NB4 (cell line): ENCODE measurements at places on chromosomes 16 and 17.

DNA sequence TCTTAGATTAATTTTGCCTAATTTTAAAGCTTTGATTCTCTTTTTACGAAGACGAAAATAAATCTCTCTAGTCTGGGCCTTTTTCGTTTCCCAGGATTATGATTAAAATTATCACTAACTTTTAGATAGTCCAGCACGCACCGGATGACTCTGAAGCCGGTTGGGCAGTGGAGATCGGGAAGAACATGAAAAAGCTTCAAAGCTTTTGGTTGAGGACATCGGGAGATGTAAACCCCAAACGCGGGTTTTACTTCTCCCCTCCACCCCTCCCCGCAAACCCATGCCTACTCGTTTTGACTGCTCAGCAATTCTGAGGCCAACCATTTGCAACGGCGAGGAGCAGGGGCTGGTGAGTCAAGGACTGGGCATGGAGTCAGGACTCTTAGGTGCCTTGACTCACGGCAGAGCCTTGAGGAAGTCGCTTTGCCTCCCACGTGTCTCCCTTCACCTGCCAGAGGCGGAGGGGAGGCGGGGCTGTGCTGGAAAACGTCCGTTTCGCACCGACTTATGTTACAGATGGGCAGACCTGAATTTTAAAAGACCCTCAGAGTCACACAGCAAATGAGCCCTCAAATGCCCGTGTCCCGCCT is 989 bp upstream of the DUSP14 start:
- DNase-seq = peak; percentile 74

GRCh38 chr17:35073183-35073790 is 9.8 kb upstream of the RFFL start:
- DNase-seq = no peak

- no peak for DNase-seq
Observed at GRCh38 chr17:1920948-1921351, 91.1 kb downstream of the RPA1 start.

GRCh38 chr17:77827511-77827910 is 131.0 kb upstream of the TNRC6C start:
- DNase-seq = no peak

DNA sequence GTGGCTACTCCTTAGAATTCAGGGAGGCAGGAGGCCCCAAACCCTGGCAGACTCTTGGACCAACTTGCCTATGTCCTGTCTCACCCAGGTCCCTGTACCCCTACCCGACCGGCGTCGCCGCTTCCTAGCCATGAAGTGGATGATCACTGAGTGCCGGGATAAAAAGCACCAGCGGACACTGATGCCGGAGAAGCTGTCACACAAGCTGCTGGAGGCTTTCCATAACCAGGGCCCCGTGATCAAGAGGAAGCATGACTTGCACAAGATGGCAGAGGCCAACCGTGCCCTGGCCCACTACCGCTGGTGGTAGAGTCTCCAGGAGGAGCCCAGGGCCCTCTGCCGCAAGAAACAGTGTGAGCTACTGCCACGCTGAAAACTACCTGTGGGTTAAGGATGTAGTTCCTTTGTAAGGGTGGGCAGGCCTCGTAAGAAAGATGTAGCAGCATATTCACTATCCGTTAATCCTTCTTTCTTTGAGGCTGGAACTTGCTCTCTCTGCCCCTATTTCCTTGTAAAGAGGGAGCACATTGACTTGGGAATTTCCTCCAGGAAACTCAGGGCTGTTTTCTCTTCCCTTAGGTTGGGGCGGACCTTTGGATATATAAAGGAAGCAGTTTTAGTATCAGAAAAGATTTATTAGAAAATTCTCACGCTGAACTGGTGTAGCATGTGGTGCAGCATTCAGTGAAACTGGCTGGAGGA is 4.1 kb downstream of the MRPS7 start:
- no peak for DNase-seq

GRCh38 chr17:50371526-50371925 is 1.5 kb downstream of the MRPL27 start:
- no peak for DNase-seq

GRCh38 chr17:28433721-28434120 is 27.7 kb upstream of the SLC46A1 start:
- no peak for DNase-seq

DNA sequence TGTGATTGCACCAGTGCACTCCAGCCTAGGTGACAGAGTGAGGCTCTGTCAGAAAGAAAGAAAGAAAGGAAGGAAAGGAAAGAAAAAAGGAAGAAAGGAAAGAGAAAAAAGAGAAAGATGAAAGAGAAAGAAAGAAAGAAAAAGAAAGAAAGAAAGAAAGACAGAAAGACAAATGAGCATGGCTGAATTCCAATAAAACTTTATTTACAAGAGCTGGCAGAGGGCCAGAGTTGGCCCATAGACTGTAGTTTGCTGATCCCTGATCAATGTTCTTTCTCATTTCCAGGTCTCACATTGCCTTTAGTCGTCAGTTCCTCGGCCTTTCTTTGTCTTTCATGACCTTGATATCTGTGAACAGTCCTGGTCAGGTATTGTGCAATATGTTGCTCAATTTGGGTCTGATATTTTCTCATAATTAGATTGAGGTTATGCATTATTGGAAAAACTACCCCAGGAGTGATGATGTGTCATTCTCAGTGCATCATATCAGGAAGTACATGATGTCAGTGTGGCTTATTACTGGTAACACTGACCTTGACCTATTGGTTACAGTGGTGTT is 68.5 kb upstream of the MED9 start:
- DNase-seq = peak; percentile 88

GRCh38 chr16:50458667-50459495 is 89.3 kb upstream of the NKD1 start:
- DNase-seq = no peak

- DNase-seq = peak; percentile 91
Observed at GRCh38 chr16:31869511-31870201, 4.0 kb upstream of the ZNF267 start.

DNA sequence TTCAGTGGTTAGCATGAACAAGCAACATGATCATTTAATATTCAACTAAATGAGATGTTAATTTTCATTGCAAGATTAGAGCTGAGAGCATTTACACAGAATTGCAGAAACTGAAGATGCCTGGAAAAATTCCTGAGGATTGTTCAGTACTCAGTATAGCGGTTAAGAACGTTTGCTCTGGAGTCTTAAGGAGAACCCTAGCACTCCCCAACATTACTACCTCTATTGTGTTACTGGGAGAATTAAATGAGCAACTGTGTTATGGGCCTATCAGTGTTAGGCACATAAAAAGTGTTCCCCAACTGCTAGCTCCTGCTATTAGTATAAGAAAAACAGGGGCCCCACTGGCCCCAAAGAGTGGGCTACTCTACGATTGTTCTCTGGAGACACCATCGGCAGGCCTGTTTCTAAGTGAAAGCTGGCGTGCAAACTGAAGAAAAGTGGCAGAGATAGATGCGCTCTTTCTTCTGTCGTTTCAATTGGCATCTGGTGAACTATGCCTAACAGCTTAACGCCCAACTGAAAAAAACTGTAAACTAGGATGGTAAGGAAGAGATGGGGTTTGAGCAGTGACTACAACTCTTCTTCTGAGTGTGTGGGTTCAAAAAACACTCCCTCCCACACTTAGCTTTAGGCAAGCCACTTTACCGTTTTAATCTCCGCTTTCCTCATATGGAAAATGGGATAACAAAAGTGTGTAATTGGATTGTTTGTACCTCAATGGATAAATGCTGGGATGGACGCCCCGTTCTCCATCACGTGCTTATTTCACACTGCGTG is 1.3 kb downstream of the CDR2 start:
- no peak for DNase-seq

- DNase-seq = no peak
Observed at GRCh38 chr16:24257958-24258357, 1.8 kb downstream of the CACNG3 start.

- DNase-seq = no peak
Observed at GRCh38 chr17:17150448-17150800, 55.7 kb downstream of the PLD6 start.

- no peak for DNase-seq
Observed at GRCh38 chr17:72715906-72716572, 376.4 kb downstream of the SLC39A11 start.

DNA sequence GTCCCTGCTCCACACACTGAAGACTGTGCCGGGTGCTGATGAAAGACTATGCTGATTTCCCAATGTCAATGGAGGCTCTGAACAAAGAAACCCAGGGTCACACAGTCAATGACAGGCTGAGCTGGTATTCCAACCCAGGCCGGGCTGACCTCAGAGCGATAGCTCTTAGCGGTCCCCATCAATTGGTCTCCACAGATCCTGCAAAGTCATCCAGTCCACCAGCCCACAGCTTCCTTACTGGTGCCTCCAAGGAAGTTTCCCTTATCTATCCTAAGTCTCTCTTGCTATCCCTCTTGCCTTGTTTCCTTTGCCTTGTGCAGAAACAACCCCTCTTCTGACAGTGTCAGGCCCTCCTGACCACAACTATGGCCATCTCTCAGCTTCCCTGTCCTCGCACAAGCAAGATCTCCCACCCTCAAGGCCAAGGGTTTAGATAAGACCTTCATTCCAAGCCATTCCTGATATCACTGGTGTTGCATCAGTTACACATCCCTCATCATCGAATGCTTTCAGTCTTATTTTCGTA is 52.7 kb upstream of the KSR1 start:
- DNase-seq = no peak

GRCh38 chr17:30021708-30022317 is 80.4 kb downstream of the EFCAB5 start:
- peak; percentile 72 for DNase-seq

GRCh38 chr16:1189455-1189854 is 35.6 kb downstream of the TPSG1 start:
- DNase-seq = no peak

GRCh38 chr16:84761448-84762368 is 58.1 kb upstream of the CRISPLD2 start:
- no peak for DNase-seq

DNA sequence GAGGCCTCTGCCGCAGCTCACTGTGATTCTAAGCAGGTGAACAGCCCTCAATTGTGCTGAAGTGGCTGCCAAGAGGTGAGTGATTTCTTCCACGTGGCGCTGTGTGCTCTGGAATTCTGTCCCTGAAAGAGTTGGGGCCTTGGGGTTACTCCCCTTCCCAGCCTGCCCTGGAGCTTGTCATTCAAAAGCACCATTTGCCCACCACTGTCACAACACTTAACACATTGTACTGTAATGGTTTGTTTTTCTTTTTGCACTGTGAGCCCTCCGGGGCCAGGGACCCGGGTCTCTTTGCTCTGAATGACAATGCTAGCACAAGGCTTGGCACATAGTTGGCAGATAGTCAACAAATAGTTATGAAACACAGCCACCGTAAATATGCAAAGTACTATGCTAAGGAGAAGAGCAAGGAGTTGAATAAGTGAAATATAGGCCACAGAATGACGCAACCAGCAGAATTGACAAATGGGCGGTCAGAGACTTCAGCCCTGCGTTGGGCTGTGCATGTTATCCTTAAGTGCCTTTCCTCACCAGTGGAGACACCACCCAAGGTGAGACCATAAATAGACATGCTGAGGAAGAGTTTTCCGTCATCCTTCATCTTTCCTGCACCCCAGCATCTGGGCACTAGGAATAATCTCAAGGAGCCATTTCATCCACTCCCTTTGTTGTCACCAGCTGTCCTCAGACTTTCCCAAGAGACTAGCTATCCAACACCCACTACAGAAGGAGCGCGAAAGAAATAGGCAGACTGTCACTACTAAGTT is 112.0 kb upstream of the DNAH9 start:
- peak; percentile 31 for DNase-seq

- DNase-seq = no peak
Observed at GRCh38 chr16:50318796-50319578, 49.8 kb downstream of the BRD7 start.

GRCh38 chr16:3879258-3879886 is 1.1 kb downstream of the CREBBP start:
- DNase-seq = peak; percentile 39

DNA sequence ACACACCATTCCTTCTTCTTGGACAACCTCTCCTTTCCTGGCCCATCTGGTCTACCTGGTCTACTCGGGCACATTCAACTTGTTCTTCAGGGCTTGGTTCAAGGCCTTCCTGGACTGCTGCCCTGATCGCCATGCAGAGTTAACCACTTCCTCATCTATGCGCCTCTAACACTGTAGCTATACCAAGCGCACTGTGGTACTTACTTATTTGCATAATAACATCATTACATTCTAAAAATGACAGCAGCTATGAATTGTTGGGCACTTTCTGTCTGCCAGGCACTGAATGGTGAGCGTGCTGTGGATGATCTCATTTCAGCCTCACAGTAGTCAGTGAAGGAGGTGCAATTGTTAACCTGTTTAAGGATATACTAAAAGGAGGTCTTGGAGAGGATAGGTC is 66.9 kb upstream of the SDK2 start:
- peak; percentile 33 for DNase-seq

DNA sequence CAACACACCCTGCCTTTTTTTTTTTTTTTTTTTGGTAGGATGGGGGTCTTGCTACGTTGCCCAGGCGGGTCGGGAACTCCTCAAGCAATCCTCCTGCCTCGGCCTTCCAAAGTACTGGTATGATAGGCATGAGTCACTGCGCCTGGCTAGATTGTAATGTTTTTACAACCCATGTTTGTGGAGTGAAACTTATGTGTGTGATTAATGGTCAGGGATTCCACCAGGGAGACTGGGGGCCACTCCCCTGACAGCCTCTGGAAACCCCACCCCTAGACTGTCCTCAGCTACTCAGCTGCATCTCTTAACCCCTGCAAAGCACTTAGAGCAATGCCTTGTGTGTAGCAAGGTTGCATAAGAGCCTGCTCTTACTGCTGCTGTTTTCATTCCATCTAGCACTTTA is 220.5 kb downstream of the PARN start:
- DNase-seq = peak; percentile 4

DNA sequence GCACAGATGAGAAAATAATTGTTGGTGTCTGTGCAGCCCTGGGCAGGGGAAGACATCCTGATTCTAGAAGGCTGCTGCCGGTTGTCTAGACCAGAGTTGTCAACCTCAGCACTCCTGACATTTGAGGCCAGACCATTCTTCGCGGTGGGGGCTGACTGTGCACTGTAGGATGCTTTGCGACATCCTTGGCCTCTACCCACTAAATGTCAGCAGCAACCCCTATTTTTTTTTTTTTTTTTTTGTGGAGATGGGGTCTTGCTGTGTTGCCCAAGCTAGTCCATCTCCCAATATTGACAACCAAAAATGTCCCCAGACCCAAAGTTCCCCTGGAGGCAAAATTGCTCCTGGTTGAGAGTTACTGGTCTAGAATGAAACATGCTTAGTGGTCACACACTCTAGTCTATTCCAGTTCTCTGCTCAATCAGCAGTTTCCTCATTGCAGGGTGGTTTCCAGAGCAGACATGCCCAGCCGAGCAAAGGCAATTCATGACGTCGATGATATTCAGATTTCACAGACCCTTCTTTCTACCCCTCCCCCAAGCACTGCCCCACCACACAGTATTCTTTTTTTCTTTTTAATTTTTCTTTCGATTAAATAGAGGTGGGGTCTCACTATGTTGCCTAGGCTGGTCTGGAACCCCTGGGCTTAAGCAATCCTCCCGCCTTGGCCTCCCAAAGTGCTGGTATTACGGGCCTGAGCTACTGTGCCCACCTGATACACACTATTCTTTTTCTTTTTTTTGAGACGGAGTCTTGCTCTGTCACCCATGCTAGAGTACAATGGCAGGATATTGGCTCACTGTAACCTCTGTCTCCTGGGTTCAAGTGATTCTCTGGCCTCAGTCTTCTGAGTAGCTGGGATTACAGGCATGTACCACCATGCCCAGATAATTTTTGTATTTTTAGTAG is 9.0 kb downstream of the C17orf99 start:
- DNase-seq = no peak

- no peak for DNase-seq
Observed at GRCh38 chr16:51152691-51153576, 1.9 kb upstream of the SALL1 start.
